ENCODE measurements at places on chromosomes 1 and 21.
A peak's percentile ranks its signal among the peaks of the same experiment; 100 is the strongest.

DNA sequence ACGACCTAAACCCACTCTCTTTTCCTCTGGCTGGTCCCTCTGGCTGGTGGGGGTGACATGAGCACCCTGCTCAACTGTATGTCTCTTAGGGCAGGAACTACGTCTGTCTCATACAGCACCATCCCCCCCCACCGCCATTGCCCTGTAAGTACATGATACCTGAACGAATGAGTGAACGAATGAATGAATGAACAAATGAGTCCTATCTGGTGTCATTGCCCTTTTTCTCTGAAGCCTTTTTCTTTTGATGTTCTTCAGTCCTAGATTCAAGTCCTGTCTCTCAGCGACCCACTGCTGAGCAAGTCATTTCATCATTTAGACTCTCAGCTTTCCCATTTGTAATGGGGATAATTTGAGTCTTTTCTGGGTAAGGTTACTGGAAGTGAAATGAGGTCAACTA is 10.8 kb downstream of the MATN1 start:
- no peak for DNase-seq

DNA sequence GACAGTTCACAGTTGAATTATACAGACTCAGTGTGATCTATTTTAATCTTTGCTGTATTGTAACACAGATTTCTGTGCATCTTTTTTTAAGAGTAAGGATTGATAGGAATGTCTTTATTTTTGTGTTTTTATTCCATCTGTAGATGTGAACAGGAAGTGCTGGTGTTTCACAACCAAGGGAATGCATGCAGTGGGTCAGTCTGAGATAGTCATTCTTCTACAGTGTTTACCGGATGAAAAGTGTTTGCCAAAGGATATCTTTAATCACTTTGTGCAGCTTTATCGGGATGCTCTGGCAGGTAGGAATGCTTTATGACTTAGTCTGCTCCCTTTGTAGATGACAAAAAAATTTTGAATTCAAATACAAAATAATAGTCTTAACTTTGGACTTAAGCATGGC is 84.5 kb downstream of the CC2D1B start:
- peak; percentile 25 for DNase-seq

DNA sequence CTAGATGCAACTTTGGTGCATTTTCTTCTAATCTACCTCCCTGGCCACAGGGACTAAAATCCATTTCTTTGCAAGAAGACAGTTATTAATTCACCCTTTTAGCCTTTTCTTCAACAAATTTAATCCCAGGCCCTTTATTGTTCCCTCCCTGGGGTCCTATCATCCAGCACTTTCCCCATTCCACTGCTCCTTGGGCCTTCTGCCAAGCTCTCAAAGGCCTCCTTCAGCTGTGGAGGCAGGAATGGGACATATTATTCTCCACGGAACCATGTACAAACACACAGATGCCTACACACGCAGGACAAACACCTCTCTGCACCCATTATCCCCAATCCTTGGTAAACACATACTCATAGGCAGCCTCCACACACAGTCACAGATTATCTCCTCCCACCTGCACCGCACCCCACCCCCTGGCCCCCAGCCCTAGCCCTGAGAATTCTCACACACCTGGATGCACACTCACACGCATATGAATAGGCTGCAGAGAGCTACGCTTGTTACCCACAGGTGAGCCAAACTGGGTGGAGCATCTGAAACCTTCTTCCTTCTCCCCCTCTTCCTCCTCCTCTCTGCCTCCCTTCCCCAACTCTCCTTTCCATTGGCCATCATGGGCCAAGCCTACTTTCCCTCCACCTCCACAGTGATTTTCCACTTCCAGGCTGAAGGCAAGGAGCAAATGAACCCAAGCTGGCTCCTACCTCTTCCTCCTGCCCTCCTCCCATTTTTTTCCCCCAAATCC is 11.7 kb downstream of the TAGLN2 start:
- no peak for DNase-seq

- DNase-seq, result no peak
These were observed 69.1 kb downstream of the AGPAT3 start for GRCh38 chr21:43934116-43934515.

- DNase-seq, result no peak
These were observed 104.0 kb downstream of the PPIAL4G start for GRCh38 chr1:148379170-148379500.

- no peak for DNase-seq
These were observed 282.4 kb downstream of the GRIK1 start for GRCh38 chr21:29657240-29657989.

GRCh38 chr21:7933923-7934322 is 2587.5 kb upstream of the TPTE start:
- no peak for DNase-seq

DNA sequence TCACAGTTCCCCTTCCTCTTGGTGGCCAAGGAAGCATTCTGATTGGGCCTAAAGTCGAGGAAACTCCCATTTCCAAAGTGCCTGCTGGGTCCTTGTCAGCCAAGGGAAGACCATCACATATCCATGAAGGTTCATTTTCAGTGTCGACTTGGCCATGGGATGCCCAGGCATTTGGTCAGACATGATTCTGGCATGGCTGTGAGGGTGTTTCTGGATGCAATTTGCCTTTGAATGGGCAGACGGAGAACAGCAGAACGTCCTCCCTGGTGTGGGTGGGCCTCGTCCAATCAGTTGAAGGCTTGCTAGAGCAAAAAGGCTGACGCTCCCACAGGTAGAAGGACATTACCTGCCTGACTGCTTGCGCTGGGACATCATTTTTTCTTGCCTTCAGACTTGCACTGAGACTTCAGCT is 48.3 kb upstream of the LBR start:
- DNase-seq, result no peak

DNA sequence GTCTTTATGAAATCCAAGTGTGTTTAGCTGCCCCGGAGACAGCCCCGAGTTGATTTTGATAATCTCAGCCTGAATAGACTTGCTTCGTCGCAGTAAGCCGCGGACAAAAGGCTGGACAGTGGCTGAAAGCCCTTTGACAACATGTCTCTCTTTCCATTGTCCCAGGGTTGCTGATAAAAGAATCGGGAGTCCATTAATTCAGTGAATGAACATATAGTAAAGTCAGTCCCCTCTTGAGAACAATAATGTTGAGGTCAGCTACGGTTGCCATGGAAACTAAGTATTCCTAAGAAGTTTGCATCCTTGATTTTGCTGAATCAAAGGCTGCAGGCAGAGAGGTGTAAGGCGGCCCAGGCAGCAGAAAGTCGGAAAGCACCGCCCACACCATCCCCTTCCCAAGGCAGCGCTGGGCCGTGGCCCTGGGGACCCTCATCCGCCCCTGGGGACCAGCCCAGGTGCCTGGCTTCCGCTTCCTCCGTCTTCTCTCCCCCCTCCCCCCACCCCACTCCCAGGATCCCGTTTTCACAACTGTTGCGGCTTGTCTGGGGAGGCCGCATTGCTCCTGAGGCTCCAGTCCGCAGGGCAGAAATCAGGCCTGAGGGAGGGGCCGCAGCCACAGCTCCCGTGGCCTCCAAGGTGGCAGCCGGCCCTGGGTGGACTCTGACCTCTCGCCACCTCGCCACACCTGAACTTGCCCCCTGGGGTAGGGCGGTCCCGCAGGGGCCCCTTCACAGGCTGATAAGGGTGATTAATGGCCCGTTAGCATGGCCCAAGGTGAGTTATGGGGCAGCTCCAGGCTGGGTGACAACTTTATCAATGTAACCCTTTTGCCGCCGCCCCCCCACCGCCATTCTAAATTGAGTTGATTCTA is 180.9 kb downstream of the PRDM16 start:
- no peak for DNase-seq

Data from GM03348 (cell line).